ENCODE measurements at places on chromosomes 3 and 15.

DNA sequence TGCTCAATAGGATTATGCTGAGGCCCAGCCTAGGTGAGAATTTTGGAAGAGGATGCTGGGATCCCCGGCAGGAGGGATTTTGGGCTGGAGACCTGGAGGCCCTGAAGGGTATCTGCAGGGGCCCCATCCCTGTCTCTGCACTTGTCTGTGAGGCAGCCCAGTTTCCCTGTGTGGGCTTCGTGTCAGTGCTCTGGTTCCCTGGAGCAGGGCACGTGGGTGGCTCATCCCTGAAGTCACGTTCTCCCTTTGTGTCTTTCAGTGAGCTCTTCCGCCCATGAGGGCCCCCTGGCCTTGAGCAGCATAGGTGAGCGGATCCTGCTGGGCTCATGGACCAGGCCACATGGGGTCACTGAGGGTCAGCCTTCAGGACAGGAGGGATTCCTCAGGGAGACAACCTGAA lies 217.9 kb downstream of the SNRPN start:
- no peak for DNase-seq

DNA sequence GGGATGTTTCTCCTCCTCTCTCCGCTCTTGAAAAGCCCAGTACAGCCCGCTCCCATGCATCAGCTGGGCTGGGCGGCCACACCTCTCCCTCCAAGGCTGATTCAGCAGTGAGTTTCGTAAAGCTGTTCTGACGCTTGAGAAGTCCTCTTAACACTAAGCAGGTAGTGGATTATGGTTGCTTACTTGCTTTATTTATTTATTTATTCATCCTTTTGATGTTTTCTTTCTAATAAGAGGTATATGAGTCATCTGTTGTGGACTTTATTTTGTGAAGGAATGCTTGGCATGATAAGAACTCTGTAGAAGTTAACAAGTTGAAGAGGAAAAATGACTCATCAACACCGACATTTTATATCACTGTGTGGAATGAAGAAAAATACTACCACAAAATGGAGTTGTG lies 285.0 kb downstream of the SQOR start:
- DNase-seq = no peak

GRCh38 chr3:39113291-39113690 lies 5.8 kb downstream of the TTC21A start:
- no peak for DNase-seq

GRCh38 chr15:101264011-101264410 lies 12.2 kb upstream of the CHSY1 start:
- no peak for DNase-seq

- no peak for DNase-seq
Observed at GRCh38 chr3:12408984-12409683, 75.1 kb upstream of the TSEN2 start.

DNA sequence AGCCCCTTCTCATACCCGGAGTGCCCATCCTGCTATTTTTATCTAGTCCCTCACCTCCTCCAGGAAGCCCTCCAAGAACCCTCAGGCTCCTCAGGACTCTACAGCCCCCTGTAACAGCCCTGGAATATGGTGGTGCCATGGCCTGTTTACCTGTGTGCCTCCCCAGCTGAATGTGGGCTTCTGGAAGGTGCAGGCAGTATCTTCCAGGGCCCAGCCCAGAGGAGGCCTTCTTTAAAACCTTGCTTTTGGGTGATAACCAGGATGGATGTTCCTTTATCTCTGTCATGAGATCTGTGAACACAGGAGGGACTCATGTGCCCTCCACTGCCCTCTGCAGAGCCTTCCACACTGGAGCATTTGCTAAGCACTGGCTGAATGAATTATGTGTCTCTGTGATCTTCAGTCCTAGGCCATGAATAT lies 36.7 kb upstream of the MRPS22 start:
- DNase-seq = no peak

GRCh38 chr3:148962513-148962912 lies 28.8 kb upstream of the GYG1 start:
- no peak for DNase-seq

- DNase-seq = no peak
Observed at GRCh38 chr15:88147760-88148159, 108.8 kb downstream of the NTRK3 start.

DNA sequence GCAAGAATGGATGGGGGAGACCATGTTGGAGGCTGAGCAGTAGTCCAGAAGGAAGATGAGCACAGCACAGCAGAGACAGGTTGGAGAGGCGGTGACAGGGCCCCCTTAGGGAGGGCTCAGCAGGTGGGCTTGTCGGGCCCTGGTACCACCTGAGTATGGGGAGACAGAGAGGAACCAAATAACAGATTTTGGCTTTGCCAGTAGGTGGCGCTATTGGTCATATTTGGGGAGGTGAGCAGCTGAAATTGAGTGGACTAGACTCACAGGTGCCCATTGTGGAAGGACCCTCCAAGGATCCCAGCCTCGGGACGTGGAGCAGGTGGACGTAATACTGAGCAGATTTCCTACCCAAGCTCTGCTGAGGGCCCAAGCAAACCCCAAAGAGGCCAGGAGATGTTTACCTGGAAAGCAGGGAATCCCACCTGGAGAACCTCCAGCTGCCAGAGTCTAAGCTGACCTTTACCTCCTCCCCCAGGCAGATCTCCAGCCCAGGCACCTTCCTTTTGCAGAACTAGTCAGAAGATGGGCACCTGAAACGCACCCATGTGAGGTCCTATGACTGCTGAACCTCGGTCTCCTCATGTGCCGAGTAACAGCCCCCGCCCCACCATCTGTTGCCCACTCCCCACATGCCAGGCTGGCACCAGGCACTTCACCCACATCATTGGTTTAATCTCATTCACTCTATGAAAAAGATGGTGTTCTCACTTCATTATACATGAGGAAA lies 24.6 kb upstream of the CORO2B start:
- peak; percentile 42 for DNase-seq
